ENCODE measurements at places on chromosomes 3 and 15. TPM values are rescaled to one million over a fixed set of nuclear protein-coding genes. Genes with fewer than 3 reads are reported as not detected.

DNA sequence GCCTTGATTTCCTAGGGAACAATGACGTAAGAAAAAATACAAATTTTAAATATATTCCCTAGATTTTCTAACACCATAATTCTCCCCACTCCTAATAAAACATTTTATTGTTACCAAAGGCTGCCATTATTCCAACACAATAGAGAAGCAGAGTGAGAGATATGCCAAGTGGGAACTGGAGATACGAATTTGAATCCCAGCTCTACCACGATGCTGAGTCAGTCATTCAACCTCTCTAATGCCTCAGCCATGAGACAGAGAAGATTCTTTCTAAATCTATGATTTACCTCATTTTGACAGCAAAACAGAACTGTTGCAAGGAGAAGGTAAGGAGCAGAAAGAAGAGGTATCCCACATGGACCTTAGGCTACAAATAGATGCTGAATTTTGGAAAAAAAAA lies 112.5 kb downstream of the IGF2BP2 start:
- DNase-seq: peak; percentile 58

GRCh38 chr3:45180051-45180450 lies 33.9 kb upstream of the CDCP1 start:
- peak; percentile 80 for DNase-seq

DNA sequence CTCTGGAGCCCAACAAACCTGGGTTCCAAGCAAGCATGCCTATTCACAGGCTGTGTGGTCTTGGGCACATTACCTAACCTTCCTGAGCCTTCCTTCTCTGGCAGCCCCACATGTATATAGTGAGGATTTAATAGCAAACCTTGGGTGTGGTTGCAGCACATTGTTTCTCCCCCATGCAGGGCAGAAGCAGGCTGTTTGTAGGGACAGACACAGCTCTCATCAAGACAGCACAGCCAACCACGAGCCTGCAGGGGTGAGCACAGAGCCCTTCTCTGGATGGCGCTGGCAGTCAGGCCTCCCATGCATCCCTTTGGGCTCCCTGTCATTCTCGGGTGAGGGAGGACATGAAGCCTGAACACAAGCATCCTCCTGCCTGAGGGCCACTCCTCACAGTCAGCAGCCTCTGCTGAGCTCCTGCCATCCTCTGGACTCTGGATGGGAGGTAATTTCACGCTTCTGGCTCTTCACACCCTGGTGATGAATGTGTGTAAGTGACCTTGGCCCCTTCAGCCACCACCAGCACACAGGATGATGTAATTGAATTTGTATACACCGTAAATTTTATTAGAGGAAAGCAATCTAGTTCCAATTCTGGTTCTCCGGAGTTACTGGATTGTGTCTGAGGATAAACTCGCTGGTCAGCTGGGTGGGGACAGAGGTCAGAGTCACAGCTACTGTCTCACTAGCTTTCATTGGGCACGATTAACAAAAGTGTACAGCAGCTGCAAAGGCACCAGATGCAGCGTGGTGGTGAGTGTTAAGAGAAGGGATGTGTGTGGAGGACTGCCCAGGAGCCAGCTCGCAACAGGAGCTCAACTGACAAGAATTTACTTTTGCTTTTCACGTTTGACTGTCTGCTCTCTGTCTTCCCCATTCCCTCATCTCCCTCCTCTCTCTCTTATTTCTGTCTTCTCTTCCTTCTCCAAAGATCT lies 118.1 kb downstream of the CLSTN2 start:
- no peak for DNase-seq

Gene ERC2
- 0.18 TPM for total RNA-seq

- peak; percentile 1 for DNase-seq
Measured at GRCh38 chr3:159130108-159130507, 328.3 kb downstream of the MFSD1 start.

DNA sequence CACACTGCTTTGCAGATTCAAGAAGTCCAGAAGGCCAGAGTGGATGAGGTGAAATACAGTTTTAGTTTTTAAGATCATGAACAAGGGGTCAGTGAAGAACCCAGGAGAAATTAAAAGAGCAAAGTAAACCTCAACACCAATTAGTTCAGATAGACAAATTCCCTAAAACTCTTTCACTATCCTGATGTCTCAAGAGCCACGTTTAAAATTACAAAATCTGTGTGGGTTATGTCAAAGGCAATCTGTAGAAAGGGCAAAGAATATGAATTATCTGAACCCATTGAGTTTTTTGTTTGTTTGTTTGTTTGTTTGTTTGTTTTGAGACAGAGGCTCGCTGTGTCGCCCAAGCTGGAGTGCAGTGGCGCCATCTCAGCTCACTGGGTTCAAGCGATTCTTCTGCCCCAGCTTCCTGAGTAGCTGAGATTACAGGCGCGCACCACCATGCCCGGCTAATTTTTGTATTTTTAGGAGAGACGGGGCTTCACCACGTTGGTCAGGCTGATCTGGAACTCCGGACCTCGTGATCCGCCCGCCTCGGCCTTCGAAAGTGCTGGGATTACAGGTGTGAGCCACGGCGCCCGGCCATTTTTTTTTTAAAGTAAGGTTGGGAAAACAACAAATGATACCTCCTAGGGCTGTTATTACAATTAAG lies 32.1 kb upstream of the ST3GAL6 start:
- no peak for DNase-seq

DNA sequence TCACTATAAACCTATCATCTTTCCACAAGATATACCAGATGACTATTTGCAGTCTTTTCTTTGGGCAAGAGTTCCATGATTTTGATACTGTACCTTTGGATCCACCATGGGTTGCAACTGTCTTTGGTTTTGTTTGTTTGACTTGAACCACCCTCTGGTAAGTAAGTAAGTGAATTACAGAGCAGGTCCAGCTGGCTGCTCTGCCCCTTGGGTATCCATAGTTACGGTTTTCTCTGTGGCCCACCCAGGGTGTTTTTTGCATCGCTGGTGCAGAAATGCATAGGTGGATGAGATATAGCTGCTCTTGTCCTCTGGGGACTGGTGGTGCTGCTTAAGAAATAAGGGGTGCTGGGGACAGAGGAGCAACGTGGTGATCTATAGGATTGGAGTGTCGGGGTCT lies 33.8 kb downstream of the CHDH start:
- DNase-seq: no peak

DNA sequence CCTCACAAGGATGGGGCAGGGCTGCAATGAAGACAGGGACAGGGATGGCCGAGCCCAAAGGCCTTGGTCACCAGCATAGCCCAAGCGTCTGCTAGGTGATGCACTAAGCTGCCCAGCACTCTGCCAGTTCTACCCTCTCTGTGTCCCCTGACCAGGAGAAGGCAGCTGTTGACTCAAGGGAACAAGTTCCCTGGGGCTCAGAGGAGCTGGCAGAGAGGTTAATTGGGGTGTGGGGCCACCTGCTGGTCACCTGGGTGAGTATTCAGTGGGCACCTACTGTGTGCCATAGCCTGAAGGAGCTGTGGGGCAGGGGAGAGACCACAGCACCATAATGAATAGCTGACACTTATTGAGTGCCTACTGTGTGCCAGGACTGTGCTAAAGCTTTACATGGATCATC lies 22.0 kb upstream of the DOCK3 start:
- peak; percentile 8 for DNase-seq

GRCh38 chr15:49441816-49442215 lies 18.8 kb downstream of the FGF7 start:
- DNase-seq: no peak

DNA sequence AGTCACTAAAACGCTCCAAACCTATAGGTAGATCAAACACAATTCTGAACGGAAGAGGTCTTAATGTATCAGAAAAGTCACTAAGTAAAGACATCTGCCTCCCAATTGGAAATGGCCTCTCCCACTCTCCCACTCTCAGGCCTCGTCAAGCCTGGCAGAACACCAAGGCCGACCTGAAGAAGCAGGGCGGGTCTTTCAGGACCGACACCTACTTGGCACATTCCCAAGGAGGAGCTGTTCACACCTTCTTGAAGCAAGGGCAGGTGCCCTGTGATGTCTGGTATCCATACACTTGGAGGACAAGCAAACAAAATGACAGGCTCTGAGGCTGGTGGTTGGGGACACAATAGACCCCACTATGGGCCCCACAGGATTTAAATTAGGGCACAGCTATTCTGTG lies 30.0 kb downstream of the XXYLT1 start:
- no peak for DNase-seq

- DNase-seq: no peak
Measured at GRCh38 chr3:46107682-46108081, 80.4 kb upstream of the XCR1 start.

- no peak for DNase-seq
Measured at GRCh38 chr3:73188707-73189106, 127.2 kb downstream of the EBLN2 start.

GRCh38 chr3:184335291-184335660 lies 2.1 kb upstream of the FAM131A start:
- DNase-seq: no peak

- DNase-seq: peak; percentile 29
Measured at GRCh38 chr3:52053307-52054304, 2.8 kb downstream of the DUSP7 start.

DNA sequence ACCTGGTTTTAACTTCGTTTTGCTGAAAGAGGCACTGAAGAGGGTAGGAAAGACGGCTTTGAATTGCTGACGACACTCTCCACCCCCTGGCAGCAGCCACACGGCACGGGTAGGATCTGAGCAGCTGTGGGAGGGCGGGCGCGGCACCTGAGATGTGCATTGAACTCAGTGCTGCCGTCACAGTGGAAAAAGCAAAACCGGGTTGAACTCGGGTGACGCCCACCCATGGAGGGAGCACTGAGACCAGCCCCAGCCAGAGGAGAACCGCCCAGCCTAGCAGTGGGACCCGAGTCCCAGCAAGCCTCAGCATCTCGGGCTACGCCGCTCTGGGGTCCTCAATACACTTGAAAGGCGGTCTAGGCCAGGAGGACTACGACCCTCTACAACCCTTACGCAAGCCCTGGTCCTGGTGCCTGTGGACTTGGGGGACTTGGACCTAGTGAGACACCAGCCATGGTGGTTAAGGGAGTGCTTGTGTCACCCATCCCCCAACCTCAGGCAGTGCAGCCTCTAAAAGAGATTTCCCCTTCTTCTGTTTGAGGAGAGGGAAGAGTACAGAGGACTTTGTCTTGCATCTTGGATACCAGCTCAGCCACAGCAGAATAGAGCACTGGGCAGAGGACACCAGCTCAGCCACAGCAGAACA lies 50.0 kb upstream of the RPL35A start:
- DNase-seq: no peak

- DNase-seq: peak; percentile 89
Measured at GRCh38 chr15:94206463-94207167, 24.7 kb upstream of the MCTP2 start.

Gene IL16
- total RNA-seq: 0.18 TPM

- DNase-seq: no peak
Measured at GRCh38 chr15:50082066-50082465, 37.0 kb downstream of the ATP8B4 start.

Gene XCR1
- not detected for total RNA-seq

GRCh38 chr3:194481103-194481502 lies 5.7 kb downstream of the ATP13A3 start:
- peak; percentile 86 for DNase-seq

DNA sequence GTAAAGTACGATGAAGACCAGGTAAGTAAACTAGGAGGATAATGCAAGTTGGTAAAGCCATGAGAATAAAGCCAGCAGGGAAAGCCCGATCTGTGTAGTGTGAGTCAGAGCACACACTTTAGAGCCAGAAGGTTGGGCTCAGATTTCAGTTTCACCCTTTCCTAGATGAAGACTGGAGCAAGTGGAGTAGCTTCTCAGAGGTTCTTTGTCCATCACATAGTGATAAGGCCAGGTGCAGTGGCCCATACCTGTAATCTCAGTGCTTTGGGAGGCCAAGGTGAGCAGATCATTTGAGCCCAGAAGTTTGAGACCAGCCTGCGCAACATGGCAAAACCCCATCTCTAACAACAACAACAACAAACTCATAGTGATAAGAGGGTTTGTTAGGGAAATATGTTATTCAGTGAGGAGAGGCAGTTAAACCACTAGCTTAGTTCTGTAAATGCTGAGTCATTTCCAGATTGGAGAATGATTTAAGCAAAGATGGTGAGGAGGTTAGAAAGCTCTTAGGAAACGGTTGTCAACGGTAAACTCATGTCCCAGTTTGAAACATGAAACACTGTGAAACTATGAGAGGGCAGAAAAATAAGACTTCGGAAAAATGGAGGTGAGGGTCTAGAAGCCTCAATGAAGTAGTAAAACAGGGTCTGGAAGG lies 39.0 kb downstream of the IL12A start:
- DNase-seq: peak; percentile 88

DNA sequence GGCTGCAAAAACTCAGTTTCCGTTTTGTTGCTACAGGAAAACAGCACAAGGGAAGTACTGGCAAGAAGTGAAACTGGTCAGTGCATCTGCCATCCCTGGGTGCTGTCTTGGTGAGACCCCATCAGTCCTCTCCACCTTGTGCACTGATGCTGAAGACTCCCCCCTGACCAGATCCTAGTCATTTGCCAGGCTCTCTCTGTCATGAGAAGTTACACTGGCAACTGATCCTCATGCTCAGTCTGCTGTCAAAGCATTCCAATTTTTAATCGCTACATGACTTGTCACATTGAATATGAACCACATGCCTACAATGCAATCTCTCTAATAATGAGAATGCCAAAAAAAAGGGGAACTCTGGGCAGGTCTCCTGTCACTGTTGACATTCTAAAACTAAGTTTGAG lies 296.5 kb downstream of the ZIC1 start:
- DNase-seq: no peak

Gene DNASE1L3
- not detected for total RNA-seq

Gene GPR176
- total RNA-seq: 194 TPM

Gene LRRC15
- 2.5 TPM for total RNA-seq

DNA sequence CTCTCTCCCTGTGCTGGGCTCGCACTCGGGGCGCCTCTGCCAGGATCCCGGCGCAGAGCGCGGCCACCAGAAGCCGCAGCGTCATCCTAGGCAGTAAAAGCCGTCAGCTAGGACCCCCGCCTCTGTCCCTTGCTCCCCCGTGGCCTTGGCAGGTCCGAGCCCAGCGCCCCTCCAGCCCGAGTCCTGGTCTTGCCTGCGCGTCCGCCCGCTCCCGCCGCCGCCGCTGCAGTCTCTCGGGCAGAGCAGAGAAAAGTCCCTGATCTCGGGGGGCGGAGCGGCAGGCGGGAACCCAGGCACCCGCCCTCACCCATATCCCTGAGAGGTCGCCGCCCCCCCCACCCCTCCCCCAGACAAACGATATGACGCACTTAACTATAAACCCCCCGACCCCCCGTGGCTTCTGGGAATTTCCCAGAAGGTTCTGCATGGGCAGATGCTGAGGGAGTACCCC lies at the start of gene COL7A1:
Gene COL7A1 (minus strand): TSS at position 255 of the 451 bp plus-strand sequence. CDS start 170 bp downstream, at position 85.
- no peak for DNase-seq

GRCh38 chr15:74191798-74192197 lies 10.8 kb downstream of the STRA6 start:
- no peak for DNase-seq

DNA sequence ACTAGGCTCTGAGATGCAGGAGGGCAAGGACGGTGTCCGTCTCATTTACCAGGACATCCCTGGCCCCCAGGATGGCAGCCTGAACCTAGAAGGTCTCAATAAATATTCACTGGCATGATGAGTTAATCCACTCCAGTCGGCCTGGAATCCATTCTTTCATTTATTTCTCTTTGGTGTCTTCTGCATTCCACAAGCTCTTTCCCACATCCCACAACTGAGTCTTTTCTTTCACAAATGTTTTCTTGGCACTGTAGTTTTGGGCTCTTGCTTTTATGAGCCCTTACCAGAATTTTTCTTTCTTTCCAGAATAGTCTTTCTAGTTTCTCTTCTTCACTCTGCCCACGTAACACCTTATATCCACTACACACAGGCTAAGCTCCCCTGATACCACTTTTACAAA lies 778.0 kb downstream of the AGBL1 start:
- no peak for DNase-seq

- DNase-seq: peak; percentile 88
Measured at GRCh38 chr3:55484801-55485791, 2.0 kb downstream of the WNT5A start.

Gene GOLGA8S
- under 0.01 TPM for total RNA-seq

Gene ETV5
- 25.3 TPM for total RNA-seq

Data from IMR-90 (cell line).